T-helper 9 cell (primary cell): ENCODE measurements at places on chromosomes 5 and 9.

DNA sequence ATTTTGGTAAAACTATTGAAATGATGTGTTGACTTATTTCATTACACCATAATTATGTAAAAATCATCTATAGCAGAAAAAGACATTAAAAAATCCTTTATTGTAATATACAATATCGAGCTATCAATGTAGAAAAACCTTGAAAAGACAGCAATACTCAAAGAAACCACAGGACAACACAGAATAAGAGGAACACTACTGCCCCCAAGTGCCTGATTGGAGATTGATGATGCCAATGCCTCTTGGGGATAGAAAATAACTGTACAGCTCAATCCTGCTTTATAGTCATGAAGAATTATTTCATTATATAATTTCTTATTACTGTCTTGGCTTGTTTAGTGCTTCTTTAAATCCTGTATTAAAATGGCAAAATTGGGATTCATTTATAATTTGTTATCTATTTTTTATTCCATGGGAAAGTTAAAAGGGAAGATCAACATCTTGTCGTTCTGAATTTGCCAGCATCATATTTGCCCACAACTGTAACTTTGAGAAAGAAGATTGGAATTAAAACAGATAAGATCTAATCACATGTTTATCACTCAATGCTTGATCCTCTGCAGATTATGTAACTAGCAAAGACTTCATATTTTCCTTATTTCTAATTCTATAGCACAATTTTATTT, 337.5 kb downstream of the CDH9 start:
- DNase-seq, result no peak

- DNase-seq, result no peak
Measured at GRCh38 chr9:115978659-115979096, 174.9 kb upstream of the PAPPA start.

- no peak for DNase-seq
Measured at GRCh38 chr5:36162810-36163486, 11.0 kb downstream of the SKP2 start.

GRCh38 chr5:68740226-68740910, 353.4 kb upstream of the SLC30A5 start:
- DNase-seq, result no peak

- DNase-seq, result no peak
Measured at GRCh38 chr9:107737987-107738743, 248.6 kb upstream of the KLF4 start.

GRCh38 chr5:140302786-140303639, at the start of gene PFDN1:
Gene PFDN1, minus strand, starts transcription at chr5:140303101. Its CDS starts 28 bp downstream, at chr5:140303073.
- peak; percentile 83 for DNase-seq

- no peak for DNase-seq
Measured at GRCh38 chr5:95445995-95446394, 54.8 kb downstream of the FAM81B start.

- DNase-seq, result no peak
Measured at GRCh38 chr9:134484479-134484878, 157.1 kb upstream of the COL5A1 start.

- DNase-seq, result no peak
Measured at GRCh38 chr9:132708769-132709430, 38.6 kb downstream of the GTF3C4 start.

DNA sequence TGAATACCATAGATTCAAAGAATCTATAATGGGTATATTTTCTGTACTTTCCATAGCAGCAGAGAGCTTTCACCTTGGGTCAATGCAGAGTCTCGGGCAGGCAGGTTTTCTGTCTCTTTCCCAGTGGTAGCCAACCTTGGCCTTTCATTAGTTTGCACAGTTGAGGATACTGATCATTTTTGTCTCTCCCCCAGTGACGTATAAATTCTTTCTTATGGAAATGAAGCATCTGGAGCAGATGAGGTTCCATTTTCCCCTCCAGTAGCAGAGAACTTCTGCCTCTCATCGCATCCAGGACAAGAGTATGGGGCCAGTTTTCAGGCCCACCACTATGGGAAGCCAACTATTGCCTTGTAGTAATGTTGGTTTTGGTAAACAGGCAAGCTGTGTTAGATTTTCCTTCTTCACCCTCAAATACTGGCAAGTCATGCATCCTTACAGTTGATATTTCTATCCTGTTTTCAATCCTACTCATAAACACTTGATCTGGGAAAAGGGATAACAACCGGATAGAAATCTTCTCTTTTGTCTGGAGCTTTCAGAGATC, 845.2 kb upstream of the CDH18 start:
- no peak for DNase-seq

- no peak for DNase-seq
Measured at GRCh38 chr9:129414993-129415941, 205.6 kb downstream of the C9orf50 start.

- DNase-seq, result no peak
Measured at GRCh38 chr9:88567870-88568269, 32.9 kb downstream of the NXNL2 start.

DNA sequence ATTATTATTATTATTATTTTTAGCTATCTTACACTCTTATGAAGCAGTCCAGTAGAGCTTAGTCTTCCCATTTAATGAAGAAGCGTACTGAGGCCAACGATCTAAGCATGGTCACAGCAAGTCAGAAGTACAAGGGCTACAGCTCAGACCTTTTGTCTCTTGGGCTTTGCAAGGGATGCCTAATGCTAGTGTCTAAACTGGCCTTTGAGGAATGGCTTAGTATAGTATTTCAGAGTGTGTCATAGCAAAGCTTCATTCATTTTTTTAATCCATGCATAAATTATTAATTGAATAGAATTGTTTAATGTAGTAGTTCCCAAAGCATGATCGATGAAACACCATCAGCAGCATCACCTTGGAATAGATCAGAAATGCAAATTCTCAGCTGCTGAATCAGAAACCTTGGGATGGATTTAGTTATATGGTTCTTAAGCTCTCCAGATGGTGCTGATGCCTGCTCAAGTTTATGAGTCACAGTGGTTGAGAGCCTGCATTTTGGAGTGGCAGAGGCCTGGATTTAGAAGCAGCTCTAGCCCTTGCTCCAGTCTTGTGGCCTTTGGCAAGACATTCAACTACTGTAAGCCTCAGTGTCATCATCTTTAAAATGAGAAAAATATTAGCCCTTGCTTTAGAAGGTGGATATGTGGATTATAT, 6.1 kb downstream of the IL12B start:
- no peak for DNase-seq

DNA sequence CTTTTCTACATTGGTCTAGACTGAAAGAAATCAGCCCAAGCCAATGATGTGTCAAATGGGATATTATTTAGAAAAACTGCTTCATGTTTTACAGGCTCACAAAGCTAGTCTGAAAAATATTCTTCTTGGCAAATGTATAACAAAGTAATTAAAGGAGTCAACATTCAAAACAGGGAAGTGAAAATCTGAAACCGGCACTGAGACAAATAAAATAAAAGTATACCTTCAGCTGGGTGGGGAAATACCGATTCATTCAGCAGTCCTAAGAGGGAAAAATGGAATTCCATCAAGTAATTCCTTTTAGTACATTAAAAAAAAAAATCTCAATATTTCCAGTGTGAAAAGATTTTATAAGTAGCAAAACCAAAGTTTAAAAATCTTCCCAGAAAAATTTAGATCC, 259.6 kb upstream of the SLC24A2 start:
- DNase-seq, result no peak

- DNase-seq, result no peak
Measured at GRCh38 chr9:88651682-88652633, 117.0 kb downstream of the NXNL2 start.

GRCh38 chr5:147479444-147479843, 30.4 kb downstream of the DPYSL3 start:
- DNase-seq, result no peak

- no peak for DNase-seq
Measured at GRCh38 chr9:98365781-98366180, 110.3 kb upstream of the TBC1D2 start.
